ENCODE measurements at places on chromosomes 11 and 22.

DNA sequence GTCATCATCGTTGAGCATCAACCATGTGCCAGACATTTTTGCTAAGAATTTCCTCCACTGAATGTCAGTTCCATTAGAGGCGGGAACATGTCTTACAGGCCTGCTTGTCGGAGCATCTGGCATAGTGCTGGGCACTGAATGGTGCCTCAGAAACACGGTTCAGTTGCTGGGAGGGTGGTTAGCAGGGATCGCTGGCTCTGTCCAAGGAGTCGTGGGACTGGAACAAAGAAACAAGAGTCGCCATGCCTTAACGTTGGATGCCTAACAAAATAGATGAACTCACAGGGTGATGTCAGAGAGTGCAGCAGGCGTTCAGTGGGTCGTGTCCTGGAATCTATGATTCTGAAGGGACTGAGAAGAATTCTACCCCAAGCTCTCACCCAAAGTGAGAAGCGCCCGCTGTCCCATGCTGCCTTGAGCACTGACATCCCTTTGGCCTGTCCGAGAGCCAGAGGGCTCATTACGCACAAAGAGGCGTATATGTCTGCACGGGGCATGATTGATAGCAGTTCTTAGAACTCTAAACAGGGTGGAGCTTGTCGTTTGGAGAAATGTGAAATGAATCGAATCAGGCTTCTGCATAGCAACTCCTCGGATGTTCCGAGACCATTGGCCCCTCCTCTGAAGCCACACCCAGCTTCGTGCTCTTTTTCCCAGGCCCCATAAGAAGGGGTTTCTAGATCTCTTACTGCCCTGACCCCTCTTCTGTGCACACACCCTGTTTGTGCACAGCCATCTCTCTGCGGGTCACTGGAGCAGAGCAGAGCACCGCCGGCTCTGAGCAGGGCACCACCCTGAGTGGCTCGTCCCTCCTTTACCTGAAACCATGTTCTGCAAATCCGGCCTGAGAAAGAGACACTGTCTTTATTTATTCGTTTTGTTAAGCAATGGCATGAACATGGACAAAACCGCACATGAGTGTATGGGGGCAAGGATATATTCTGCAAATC lies 113.1 kb upstream of the B3GAT1 start:
- DNase-seq = no peak

DNA sequence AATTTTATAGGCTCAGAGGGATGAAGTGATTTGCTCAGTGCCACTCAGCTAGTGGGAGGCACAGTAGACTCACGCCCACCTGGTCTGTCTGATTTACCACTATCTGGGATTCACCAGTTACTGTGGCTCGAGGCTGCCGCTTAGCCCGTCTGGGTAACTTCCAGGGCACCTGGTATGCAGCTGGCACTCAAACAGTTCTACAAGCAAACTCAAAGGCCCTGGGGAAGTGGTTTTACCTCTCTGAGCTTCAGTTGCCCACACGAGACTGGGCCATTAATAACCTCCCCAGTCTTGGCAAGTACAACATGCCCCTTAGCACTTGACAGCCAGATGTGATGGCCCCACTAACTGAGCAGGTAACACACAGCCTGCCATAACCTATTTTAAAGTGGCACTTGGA lies 2.6 kb downstream of the GDPD5 start:
- no peak for DNase-seq

GRCh38 chr11:120073196-120073595 lies 64.7 kb downstream of the TRIM29 start:
- DNase-seq = peak; percentile 89

DNA sequence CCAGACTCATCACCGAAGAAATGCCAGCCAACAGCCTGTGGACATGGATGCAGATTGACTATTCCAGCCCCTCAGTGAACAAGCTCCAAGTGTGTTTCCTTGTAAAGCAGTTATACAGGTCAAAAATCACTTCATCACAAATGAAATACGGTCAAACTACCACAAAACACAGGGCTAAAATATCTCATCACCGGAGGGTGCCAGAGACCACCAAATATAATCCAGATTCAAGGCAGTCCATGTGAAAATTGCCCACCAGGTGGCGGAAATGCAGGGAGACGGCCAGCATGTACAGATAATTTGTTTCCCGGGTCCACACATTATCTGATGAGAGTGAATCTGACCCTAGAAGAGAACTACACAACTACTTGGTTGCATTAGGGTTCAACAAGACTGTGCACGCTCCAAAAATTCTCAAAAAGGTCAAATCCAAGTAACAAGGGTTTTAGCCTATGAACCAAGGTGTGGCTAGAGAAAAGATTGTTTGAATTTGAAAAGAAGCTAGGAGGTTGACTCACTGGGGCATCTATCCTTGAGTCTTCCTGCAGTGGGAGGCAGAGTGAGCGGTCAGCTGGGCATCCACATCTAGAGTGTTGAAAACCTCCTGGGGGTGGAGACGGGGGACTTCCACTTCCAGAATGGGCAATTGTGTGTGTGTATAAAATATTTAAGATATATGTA lies 71.7 kb downstream of the IGLL5 start:
- DNase-seq = peak; percentile 47

DNA sequence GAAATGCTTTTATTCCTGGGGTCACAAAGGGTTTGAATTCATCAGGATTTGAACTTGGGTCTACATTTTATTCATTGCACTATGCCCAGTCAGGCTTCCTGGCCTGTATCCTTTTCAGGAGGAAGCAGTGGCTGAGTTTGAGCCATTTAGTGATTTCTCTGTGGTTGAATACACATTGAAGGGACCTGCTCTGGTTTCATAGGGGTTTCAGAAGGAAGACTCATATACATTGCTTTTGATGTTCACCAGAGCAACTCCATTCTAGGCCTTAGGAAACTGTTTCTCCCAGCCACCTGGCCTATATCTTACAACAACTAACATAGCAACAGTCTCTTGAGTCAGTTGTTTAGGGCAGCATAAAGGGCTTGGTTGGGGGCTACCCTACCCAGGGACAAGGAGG lies 165.7 kb downstream of the INSC start:
- no peak for DNase-seq

- no peak for DNase-seq
Measured at GRCh38 chr11:40285558-40285957, 1173.9 kb downstream of the LRRC4C start.

DNA sequence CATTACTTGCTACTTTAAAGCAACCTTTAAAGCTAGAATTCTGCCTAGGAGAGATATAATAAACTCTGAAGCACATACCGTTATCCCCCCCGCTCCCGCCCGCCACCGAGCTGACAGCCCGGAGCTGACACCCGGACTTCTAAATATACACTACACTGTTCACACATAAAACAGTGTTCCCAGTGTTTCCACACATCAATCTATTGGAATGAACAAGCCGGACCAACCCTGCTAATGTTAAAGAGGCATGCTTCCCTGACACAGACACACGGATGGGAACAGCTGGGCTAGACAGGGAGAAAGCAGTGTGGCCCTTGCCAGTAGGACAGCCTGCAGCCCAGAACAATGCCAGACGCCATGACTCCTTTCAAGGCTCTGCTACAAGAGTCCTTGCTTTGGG lies 108.4 kb upstream of the CSNK2A3 start:
- DNase-seq = no peak

DNA sequence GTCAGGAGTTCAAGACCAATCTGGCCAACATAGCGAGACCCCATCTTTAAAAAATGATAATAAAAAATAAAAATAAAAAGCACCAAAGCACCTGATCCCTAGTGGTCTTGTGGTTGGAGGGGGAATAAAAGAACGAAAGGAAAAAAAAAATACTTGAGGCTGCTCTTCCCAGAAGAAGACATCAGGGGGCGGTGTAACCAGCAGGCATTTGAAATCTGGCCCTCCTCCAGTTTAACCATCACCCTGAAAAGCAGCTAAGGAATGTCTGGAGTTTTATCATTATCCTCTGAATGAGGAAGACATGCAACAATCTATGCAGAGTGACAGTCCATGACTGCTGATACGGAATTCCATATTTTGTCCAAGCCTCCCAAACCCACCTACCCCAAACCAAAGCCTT lies 5.6 kb upstream of the KCTD17 start:
- DNase-seq = no peak

Measured in NCI-H524 treated with DMSO at 0.1 percent for 48 hours (cell line).